ENCODE measurements at places on chromosomes 1 and 21.

DNA sequence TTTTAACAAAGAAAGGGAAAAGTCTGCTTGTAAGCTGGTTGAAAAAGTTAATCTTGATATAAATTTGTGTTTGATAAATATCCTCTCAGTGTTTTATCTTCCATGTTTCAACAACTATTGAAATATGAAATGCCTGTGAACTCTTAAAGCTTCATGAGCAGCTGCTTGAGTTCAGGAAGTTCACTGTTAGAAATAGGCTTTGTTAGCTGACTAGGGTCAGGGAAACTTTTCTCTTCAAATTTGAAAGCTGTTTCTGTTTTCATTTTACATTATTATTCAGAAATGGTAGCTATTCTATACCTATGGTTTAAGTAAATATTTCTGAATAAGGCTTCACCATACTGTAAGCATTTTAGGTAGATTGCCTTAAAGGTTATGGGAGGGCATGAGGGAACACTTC lies 191.7 kb downstream of the HS2ST1 start:
- H3K27ac ChIP-seq, result no peak overlapping the region
- no peak overlapping the region for H3K4me3 ChIP-seq
- peaks cover 3% of the 10 kb centered on the region for H3K4me1 ChIP-seq
- no peak for DNase-seq
- H3K36me3 ChIP-seq, result no peaks in the 10 kb centered on the region

DNA sequence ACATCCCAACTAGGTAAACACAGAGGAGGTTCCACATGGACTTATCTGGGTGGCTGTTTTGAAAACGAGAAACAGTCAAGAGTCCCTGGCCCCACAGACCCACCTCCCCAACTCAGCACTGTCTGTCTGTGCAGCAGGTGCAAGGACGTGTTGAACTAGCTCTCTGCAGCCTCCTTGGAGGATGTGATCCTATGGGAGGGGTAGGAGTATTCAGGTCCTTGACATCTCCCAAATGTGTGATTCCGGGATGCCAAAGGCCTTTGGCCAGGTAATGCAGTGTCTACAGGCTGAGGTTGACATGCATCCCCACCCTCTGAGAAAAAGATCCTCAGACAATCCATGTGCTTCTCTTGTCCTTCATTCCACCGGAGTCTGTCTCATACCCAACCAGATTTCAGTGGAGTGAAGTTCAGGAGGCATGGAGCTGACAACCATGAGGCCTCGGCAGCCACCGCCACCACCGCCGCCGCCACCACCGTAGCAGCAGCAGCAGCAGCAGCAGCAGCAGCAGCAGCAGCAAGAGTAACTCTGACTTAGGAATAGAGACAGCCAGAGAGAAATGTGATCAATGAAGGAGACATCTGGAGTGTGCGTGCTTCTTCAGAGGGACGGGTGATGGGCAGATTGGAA lies 151.6 kb upstream of the CAMK1G start:
- H3K27ac ChIP-seq, result no peak overlapping the region
- H3K36me3 ChIP-seq, result no peaks in the 10 kb centered on the region
- H3K4me1 ChIP-seq, result peaks cover 27% of the 10 kb centered on the region

- no peak overlapping the region for H3K27ac ChIP-seq
- H3K27me3 ChIP-seq, result no peaks in the 10 kb centered on the region
- H3K4me1 ChIP-seq, result peaks cover 17% of the 10 kb centered on the region
- H3K36me3 ChIP-seq, result no peaks in the 10 kb centered on the region
- no peak overlapping the region for H3K4me3 ChIP-seq
These were observed 30.4 kb downstream of the PLXNA2 start for GRCh38 chr1:208213786-208214185.

DNA sequence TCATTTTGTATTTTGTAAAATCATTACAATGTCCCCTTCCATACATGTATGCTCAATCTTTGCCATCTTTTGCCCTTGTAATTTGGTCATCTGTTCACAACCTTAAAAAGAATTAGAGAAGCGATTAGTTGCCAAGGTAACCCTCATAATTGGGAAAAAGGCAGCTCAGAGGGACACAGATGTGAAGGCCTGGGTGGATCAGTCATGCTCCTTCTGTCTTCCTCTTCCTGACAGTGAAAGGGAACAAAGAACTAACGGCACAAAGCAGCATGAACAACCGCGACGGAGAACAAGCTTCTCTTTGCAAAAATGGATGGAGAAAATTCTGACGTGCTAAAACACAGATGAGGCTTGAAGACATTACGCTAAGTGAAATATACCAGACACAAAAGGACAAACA lies 78.7 kb upstream of the COG2 start:
- DNase-seq, result no peak
- H3K4me1 ChIP-seq, result no peaks in the 10 kb centered on the region
- H3K27me3 ChIP-seq, result no peaks in the 10 kb centered on the region
- H3K36me3 ChIP-seq, result no peaks in the 10 kb centered on the region
- H3K27ac ChIP-seq, result no peak overlapping the region

- peak; percentile 97 for DNase-seq
- H3K27ac ChIP-seq, result peak within 1 kb of the TSS; percentile 82
- H3K4me3 ChIP-seq, result peak within 1 kb of the TSS; percentile 95
These were observed at the start of gene FOXJ3 for GRCh38 chr1:42335050-42335808. Gene FOXJ3 (minus strand): TSS chr1:42335235. CDS start chr1:42311093, 24,142 bp downstream.

- H3K36me3 ChIP-seq, result no peaks in the 10 kb centered on the region
- H3K27me3 ChIP-seq, result no peaks in the 10 kb centered on the region
- no peak overlapping the region for H3K4me3 ChIP-seq
- H3K4me1 ChIP-seq, result no peaks in the 10 kb centered on the region
These were observed 15.7 kb downstream of the BTBD8 start for GRCh38 chr1:92095874-92096273.

DNA sequence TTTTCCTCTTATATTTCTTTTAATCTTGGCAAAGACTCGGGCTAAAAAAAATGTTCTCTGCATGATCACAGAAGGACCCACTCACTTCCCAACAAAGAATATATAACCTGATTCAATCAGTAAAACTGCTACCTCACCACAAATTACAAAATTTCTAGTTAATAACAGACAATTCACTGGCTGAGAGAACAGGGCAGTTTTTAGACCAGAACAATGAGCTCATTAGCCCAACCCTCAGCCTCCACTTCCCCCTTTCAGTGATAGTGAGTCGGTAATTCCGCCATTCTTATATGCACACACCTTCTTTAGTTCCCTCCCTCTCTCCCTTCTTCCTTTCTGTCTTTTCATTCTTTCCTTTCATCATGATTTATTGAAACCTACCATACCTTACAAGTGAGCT lies 8.9 kb downstream of the SIPA1L2 start:
- no peak for DNase-seq
- peaks cover 4% of the 10 kb centered on the region for H3K4me1 ChIP-seq
- H3K27me3 ChIP-seq, result no peaks in the 10 kb centered on the region
- H3K36me3 ChIP-seq, result no peaks in the 10 kb centered on the region
- H3K27ac ChIP-seq, result no peak overlapping the region

DNA sequence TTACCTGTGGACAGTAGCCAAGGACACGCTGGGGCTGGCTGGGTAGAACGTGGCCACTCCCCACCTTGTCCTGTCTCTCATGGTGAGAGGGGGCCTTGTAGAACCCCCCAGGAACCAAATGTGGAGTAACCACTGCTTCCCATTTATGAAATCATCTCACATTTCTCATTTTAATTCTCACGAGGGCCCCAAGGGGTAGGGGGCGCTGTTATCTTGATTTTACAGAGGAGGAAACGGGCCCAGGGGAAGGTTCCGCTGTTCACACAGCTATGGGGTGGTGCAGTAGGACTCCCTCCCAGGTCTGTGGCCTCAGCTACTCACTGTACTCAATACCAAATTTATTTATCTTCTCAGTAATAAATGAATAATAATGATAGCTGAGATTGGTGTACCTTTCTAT lies 5.5 kb downstream of the SMPDL3B start:
- peaks cover 10% of the 10 kb centered on the region for H3K27me3 ChIP-seq
- no peak overlapping the region for H3K4me3 ChIP-seq
- DNase-seq, result peak; percentile 68
- H3K27ac ChIP-seq, result no peak overlapping the region
- peaks cover 4% of the 10 kb centered on the region for H3K4me1 ChIP-seq

GRCh38 chr1:86993269-86993985 lies 79.0 kb downstream of the HS2ST1 start:
- H3K4me1 ChIP-seq, result peaks cover 11% of the 10 kb centered on the region
- H3K36me3 ChIP-seq, result no peaks in the 10 kb centered on the region
- H3K27me3 ChIP-seq, result no peaks in the 10 kb centered on the region
- no peak for DNase-seq
- no peak overlapping the region for H3K27ac ChIP-seq

- H3K36me3 ChIP-seq, result no peaks in the 10 kb centered on the region
- DNase-seq, result peak; percentile 84
- H3K4me1 ChIP-seq, result no peaks in the 10 kb centered on the region
- no peak overlapping the region for H3K27ac ChIP-seq
- peaks cover 68% of the 10 kb centered on the region for H3K27me3 ChIP-seq
- no peak overlapping the region for H3K4me3 ChIP-seq
These were observed 1.6 kb downstream of the ALX3 start for GRCh38 chr1:110068646-110069403.

- peaks cover 29% of the 10 kb centered on the region for H3K4me1 ChIP-seq
- H3K27me3 ChIP-seq, result no peaks in the 10 kb centered on the region
- H3K36me3 ChIP-seq, result peaks cover 13% of the 10 kb centered on the region
- DNase-seq, result peak; percentile 70
- H3K27ac ChIP-seq, result no peak overlapping the region
- H3K4me3 ChIP-seq, result no peak overlapping the region
These were observed 2.6 kb downstream of the GATAD2B start for GRCh38 chr1:153919876-153920852.

GRCh38 chr1:84862810-84863251 lies 30.2 kb downstream of the LPAR3 start:
- no peak overlapping the region for H3K27ac ChIP-seq
- DNase-seq, result no peak
- H3K4me3 ChIP-seq, result no peak overlapping the region
- H3K4me1 ChIP-seq, result no peaks in the 10 kb centered on the region
- H3K36me3 ChIP-seq, result no peaks in the 10 kb centered on the region

GRCh38 chr1:9985001-9985400 lies 12.0 kb upstream of the RBP7 start:
- no peak for DNase-seq
- no peaks in the 10 kb centered on the region for H3K27me3 ChIP-seq
- no peak overlapping the region for H3K27ac ChIP-seq
- H3K4me1 ChIP-seq, result no peaks in the 10 kb centered on the region

GRCh38 chr1:223621312-223621734 lies 44.2 kb downstream of the CAPN8 start:
- H3K27me3 ChIP-seq, result peaks cover 9% of the 10 kb centered on the region
- H3K27ac ChIP-seq, result no peak overlapping the region
- DNase-seq, result no peak
- no peak overlapping the region for H3K4me3 ChIP-seq
- H3K4me1 ChIP-seq, result no peaks in the 10 kb centered on the region
- no peaks in the 10 kb centered on the region for H3K36me3 ChIP-seq

GRCh38 chr1:17895986-17896385 lies 140.9 kb downstream of the ACTL8 start:
- no peaks in the 10 kb centered on the region for H3K36me3 ChIP-seq
- no peak overlapping the region for H3K4me3 ChIP-seq
- peaks cover 21% of the 10 kb centered on the region for H3K27me3 ChIP-seq
- no peak overlapping the region for H3K27ac ChIP-seq
- no peak for DNase-seq
- no peaks in the 10 kb centered on the region for H3K4me1 ChIP-seq

DNA sequence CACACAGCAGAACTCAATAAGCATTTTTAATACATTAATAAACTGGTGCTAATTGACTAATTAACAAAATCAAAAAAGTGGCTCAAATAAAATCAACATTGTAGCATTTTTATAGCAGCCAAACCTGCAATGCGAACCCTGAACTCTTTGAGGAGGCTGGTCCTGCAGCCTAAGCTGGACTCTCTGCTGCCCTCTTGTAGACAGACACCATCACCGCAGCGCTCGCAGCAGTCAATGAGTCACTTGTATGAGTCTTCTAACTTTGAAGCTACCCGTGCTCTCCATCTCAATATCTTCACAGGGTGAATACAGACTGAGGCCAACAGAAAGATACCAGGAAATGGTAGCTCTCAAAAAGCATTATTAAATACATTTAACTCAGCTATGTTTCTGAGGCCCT lies 9.7 kb upstream of the KRTAP7-1 start:
- H3K4me3 ChIP-seq, result no peak overlapping the region
- H3K4me1 ChIP-seq, result no peaks in the 10 kb centered on the region
- DNase-seq, result peak; percentile 30
- H3K36me3 ChIP-seq, result no peaks in the 10 kb centered on the region
- no peaks in the 10 kb centered on the region for H3K27me3 ChIP-seq
- H3K27ac ChIP-seq, result no peak overlapping the region

DNA sequence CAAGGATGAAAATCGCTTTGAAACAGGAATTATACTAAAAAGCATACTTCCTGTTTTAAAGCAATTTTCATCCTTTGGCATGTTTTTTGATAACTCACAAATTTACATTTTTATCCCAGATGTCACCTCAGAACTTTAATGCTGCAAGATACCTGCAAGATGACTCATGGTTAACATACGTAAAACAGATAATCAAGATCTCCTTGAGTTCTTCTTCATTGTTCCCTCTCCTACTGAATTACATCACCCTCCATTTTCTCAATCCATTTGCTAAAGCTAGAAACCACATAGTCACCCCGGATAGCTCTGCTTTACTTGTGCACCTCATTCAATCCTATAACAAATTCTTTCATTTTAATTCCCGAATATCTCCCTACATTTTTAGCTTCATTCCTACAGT lies 1114.2 kb downstream of the PLA2G4A start:
- H3K27me3 ChIP-seq, result no peaks in the 10 kb centered on the region
- no peak overlapping the region for H3K4me3 ChIP-seq
- H3K27ac ChIP-seq, result no peak overlapping the region

GRCh38 chr1:183251959-183252450 lies 65.9 kb downstream of the LAMC2 start:
- no peak for DNase-seq
- H3K36me3 ChIP-seq, result no peaks in the 10 kb centered on the region

- no peak overlapping the region for H3K27ac ChIP-seq
- peaks cover 2% of the 10 kb centered on the region for H3K4me1 ChIP-seq
- no peaks in the 10 kb centered on the region for H3K27me3 ChIP-seq
- H3K36me3 ChIP-seq, result no peaks in the 10 kb centered on the region
- no peak overlapping the region for H3K4me3 ChIP-seq
These were observed 44.9 kb downstream of the GFI1 start for GRCh38 chr1:92441697-92442342.

- H3K36me3 ChIP-seq, result no peaks in the 10 kb centered on the region
- H3K27ac ChIP-seq, result no peak overlapping the region
- H3K4me3 ChIP-seq, result no peak overlapping the region
- H3K27me3 ChIP-seq, result no peaks in the 10 kb centered on the region
These were observed 8.3 kb downstream of the XCL2 start for GRCh38 chr1:168535536-168535935.

DNA sequence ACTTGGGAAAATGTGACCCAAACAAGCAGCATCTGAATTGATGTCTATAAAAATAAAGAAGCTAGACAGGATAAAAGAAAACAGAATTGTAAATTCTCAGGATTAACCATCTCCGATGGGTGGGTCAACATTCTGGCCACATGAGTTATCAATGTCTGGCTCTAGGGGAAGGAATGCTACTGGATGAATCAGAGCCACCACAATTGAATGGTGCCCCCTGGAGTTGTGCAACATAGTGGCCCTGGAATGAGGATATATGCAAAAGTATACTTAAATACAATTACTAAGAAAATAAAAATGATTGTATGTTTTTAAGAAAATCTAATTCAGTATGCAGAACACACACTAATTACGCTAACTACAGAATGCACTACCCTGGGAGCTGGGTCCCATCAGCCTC lies 185.6 kb downstream of the TGFBR3 start:
- peak overlapping the region; percentile 89 for H3K27ac ChIP-seq
- peaks cover 52% of the 10 kb centered on the region for H3K4me1 ChIP-seq
- no peak overlapping the region for H3K4me3 ChIP-seq
- H3K36me3 ChIP-seq, result peaks cover 3% of the 10 kb centered on the region

Measured in osteoblast (primary cell).